ENCODE measurements at places on chromosomes 1 and 21.
A peak's percentile ranks its signal among the peaks of the same experiment; 100 is the strongest.

DNA sequence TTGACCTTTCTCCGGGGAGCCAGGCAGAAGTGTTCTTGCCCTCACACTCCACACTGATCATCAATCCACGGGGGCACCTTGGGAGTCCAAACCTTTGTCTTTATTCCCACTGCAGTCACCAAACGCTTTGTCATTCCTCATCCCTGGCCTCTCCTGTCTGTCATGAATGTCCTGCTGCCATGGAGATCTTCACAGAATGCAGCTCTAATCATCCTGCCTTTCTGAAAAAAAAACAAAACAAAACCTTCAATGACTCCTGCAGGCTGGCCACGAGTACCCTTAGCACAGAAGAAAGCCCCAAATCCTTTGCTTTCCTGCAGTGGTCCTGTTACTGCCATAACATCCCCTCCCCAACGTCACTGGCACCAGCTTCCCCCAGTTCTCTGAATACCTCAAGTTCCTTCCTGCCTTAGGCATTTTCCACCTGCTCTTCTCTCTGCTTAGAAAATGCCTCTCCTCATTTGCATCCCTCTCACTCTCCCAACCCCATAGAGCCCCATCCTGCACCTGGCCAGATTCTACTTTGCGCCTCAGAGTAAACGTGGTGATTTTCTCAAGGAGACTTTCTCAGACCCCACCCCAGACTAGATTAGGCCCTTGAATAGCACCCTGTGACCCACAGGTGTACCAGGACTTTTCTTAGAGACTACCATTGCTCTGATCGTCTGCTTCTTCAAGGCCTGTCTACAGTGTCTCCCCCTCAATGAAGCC is 131.2 kb downstream of the AK5 start:
- DNase-seq, result no peak

DNA sequence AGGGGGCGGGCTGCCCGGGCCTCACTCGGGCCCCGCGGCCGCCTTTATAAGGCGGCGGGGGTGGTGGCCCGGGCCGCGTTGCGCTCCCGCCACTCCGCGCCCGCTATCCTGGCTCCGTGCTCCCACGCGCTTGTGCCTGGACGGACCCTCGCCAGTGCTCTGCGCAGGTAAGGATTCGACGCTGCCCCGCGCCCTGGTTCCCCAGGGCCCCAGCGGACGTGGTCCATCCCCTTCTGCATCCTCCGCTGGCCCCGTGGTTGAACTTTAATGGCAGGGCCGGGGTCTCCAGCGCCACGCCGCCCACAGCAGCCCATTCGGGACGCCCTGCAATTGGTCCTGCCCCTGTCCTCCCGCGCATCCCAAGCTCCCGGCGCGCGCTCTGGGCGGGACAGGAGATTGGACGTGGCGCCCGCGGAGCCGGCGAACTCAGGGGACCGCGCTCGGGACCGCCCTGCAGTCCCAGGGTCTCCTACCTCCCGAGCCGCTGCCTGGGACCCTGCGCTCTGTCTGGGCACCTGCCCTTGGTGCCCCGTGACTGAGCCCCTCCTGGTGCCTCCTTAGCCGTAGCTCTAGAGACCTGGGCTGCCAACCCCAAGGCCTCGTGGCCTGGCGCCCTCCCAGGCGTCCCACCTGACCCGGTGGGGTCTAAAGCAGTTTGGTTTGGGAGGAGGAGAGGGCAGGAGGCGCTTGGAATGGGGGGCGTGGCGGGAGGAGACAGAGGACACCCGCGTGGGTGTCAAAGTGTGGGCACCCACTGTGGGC is at the start of gene ALPL:
TSS of gene ALPL (plus strand) at position 73 of the 762 bp plus-strand sequence. CDS start 44,659 bp downstream, outside the sequence.
- no peak for DNase-seq

- no peak for DNase-seq
These were observed 15.3 kb upstream of the FHAD1 start for GRCh38 chr1:15231714-15232201.

- DNase-seq, result no peak
These were observed 62.5 kb upstream of the ESRRG start for GRCh38 chr1:216785737-216786136.

- no peak for DNase-seq
These were observed 54.3 kb upstream of the ERO1B start for GRCh38 chr1:236336084-236336483.

DNA sequence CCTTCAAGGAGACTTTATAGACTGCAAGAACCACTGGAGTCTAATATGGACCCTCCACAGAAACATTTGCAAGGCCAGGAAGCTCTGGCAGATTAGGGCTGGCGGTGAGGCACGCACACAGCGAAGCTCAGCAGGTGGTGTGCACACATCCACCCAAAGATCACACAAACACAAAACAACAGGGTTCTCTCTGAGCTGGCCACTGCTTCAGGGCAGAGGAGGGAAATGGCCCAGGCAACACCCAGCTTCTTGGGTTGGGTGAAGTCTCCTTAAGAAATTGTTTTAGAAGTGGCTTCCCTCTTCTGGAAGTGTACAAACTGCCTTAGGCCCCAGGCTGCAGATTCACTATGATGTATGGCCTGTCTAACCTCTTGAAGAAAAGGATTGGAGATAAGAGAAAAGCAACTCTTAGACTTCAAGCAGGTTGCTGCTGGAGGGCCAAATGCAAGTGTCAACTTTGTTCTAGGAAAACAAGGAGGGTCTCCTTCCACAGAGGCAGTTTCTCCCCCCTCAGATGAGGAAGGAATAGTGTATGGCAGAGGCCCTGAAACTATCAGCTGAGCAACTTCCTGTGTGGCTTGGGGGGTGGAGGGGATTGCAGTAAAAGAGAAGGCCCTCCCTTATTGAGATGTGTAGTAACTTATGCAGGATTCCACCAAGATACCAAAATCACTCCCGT is 2.0 kb downstream of the RCSD1 start:
- no peak for DNase-seq

- DNase-seq, result no peak
These were observed 85.4 kb downstream of the COLGALT2 start for GRCh38 chr1:183952101-183952500.

- peak; percentile 64 for DNase-seq
These were observed 773 bp downstream of the IFNGR2 start for GRCh38 chr21:33403786-33404585.

GRCh38 chr1:84257617-84258016 is 43.9 kb upstream of the SAMD13 start:
- peak; percentile 13 for DNase-seq

DNA sequence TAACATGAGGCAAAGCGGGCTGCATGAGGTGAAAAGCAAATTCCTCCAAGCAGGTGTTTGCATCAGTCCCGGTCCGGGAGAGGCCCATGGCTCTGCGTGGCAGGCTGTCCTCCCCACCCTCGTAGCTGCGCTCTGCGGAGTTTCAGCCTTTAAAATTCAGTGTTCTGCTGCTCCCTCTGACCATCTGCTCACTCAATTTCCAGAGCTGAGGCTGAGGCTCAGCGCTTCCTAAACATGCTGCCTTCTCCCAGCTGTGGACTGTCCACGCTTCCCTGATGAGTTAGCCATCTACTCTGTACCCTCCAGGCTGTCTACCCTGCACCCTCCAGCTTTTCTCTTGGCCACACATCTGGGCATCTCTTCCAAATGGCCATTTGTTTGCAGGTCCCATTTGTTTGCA is 87.7 kb downstream of the KCNJ6 start:
- DNase-seq, result no peak

DNA sequence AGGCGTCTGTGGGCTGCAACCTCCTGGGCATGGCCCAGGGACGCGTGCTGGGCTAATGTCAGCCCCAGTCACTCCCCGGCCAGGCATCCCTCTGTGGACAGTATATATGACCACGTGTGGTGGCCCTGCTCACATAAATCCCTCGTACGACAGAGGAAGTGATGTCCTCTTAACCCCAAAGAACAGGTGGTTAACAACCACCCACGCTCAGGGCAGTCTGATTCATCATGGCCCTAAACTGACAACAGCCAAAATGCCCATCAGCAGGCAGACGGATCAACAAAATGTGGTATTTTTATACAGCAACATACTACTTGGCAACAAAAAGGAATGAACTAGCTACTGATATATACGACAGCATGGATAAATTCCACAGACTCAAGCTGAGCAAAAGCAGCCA is 51.0 kb downstream of the ECE1 start:
- DNase-seq, result no peak

DNA sequence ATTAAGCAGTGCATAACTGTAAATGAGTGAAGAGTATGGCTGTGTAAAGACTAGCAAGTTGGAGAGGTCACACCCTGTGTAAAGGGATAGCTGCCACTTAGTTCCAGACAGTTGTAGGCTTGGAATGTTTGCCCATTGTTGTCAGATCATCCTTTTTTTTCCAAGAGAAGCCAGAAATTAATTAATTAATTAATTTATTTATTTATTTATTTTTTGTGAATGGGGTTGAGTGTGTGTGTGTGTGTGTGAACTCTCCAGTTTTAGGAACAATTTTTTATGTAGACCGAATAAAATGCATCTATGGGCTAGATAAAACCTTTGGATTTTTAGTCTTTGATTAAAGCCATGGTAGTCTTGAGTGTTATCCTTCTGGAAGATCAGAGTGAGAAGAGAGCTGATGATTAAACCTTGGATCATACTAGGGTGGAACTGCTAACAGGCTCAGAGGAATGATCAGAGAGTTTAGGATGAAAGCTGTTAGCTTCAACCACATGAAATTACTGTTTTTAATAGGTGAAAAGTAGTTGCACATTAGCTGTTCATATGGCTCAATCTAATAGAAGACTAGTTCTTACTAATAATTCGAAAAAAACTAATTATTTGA is 58.4 kb downstream of the OSBPL9 start:
- no peak for DNase-seq

- peak; percentile 70 for DNase-seq
These were observed 34.1 kb upstream of the BTG2 start for GRCh38 chr1:203271018-203271743.

GRCh38 chr1:223639331-223639749 is 26.2 kb downstream of the CAPN8 start:
- no peak for DNase-seq

- DNase-seq, result peak; percentile 36
These were observed 49.9 kb downstream of the PRKCZ start for GRCh38 chr1:2099886-2100779.

GRCh38 chr1:62784509-62785365 is 805 bp downstream of the ATG4C start:
- DNase-seq, result peak; percentile 16

DNA sequence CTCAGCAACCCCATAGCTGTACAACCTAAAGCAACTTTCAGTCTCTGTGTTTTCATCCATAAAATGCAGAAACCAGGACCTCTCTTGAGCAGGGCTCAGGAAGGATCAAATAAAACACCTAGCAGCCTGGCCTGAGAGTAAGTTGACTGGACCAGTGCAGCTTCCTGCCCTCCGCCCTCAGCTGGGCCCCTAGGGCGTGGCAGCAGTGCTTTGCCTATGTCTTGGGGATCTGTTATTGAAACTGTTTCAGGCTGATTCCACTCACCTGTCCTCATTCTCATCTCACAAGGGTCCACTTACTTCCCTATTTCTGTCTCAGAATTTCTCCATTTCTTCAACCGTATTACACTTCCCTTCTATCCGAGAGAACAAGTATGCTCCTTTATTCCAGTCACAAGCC is 17.3 kb downstream of the LRRC42 start:
- DNase-seq, result no peak

GRCh38 chr1:10693497-10694273 is 102.8 kb downstream of the CASZ1 start:
- DNase-seq, result no peak

- peak; percentile 44 for DNase-seq
These were observed 102.7 kb downstream of the ZNF281 start for GRCh38 chr1:200306944-200307754.

All from AG10803 (cell line).